ENCODE measurements at places on chromosomes 7 and 10.

DNA sequence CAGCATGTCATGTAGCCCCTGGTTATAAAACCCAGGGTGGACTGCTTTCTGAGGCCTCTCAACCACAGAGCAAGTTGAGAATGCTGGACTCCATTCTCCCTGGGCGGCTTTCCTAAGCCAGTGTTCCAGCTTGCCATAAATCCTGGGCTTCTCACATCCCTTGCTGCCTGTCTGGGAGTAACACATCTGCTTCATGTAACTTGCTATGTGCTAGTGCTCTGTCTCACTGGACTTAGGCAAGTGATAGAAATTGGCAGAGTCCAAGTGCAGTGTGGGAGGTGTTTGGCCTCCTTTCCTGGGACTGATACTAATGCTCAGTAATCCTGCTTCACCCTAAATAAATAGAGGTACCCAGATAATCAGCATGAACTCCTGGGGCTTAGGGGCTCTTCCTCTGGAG lies 277.1 kb upstream of the POM121L12 start:
- no peak for DNase-seq

GRCh38 chr7:85567983-85568382 lies 381.1 kb upstream of the SEMA3D start:
- no peak for DNase-seq

GRCh38 chr7:137657476-137658189 lies 189.1 kb downstream of the DGKI start:
- DNase-seq = no peak

- no peak for DNase-seq
These were observed 99.7 kb downstream of the MBL2 start for GRCh38 chr10:52672880-52673279.

GRCh38 chr10:77501152-77501845 lies 136.3 kb downstream of the KCNMA1 start:
- DNase-seq = no peak

GRCh38 chr7:231030-231857 lies 38.9 kb downstream of the FAM20C start:
- DNase-seq = no peak

DNA sequence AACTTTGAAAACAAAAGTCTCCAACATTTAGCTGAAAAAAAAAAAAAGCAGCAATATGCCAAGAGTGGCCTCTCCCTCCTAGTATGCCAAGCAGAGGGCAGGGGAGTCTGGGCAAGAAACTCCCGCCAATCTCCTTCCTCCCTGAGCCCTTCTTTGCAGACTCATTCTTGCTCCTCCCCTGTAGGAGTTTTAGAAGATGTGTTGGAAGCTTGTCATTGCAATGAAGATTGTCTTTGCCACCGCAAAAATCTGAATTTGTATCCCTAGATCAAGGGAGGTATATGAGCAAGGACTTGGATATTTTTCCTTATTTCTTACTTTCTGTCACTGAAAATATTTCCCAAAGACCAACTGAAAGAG lies 2.6 kb upstream of the TNS3 start:
- no peak for DNase-seq

DNA sequence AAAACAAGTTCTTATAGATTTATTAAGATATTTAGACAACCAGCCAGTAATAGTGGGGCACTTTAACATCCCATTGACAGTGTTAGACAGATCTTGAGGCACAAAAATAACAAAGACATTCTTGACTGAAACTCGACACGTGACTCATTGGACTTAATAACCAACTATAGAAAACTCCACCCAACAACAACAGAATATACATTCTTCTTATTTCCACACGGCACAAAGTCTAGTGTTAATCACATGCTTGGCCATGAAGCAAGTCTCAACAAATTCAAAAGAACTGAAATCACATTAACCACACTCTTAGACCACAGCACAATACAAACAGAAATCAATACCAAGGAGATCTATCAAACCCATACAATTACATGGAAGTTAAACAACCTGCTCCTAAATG lies 138.1 kb downstream of the ARL5B start:
- DNase-seq = no peak

DNA sequence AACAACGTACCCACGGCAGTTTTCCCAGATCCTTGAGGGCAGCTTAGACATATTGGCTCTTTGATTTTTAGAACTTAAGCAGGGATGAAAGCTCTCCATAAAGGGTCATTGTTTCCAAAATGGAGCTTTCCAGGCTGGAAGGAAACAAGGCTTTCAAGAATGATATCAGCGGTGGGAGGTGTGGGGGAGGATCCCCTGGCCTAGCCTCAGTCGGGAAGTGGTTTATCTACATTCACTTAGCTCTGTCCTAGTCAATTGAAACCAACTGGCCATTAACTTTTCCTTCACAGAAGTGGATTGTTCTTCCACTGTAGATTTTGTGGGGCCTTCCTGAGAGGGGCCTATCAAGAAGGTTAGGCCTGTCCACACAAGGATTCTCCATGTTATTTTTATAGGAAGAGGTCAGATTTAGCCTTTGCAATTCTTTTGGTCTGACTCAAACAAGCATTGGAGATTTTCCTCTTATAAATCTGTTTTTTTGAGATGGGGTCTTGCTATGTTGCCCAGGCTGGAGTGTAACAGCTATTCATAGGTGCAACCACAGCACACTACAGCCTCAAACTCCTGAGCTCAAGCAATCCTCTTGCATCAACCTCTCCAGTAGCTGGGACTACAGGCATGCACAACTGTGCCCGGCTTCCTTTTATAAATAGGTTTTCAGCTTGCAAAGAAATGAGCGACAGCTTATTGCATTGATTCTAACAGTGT lies 343.5 kb downstream of the LRMDA start:
- DNase-seq = no peak

- no peak for DNase-seq
These were observed 257.2 kb upstream of the CACNA2D1 start for GRCh38 chr7:82700741-82701140.

- no peak for DNase-seq
These were observed 89.1 kb upstream of the TRIM24 start for GRCh38 chr7:138370956-138371355.

DNA sequence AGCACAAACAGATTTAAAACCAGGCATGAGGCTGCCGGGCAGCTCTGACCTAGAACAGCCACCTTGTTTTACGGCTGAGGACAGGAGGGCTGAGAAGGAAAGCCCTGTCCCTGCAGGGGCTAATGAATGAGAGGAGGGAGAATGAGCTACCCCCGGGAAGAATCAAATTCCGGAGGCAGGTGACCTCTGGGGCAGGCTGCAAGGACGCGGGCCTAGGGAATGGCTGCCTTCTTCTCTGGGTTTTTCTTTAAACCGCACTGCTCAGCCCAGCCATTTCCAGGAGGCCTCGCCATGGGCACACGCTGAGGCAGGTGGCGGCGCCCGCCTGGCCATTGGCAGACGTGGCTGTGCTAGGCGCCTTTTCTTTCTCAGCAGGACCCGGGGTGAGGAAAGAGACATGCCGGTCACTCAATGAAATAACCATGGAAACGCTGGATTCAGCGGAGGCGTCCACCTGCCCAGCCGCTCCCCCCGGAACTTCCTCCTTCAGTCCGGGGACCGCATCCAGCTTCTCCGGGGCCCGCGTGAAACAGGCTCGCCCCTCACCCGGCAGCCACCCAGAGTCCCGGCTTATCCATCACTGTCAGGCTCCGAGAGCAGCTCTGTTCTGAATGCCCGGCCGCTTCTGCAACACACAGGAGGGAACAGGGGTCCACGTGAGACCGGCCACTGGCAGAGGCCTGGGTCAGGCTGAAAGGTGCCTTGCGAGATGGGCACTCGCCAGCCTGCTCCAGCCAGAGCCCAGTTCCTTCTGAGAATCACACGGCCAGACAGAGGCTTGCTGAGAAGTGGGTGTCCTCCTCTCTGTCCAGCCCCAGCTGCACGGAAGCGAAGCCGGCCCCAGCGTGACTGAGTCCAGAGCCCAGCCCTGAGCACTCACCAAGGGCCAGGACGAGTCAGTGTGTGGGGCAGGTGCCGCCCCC lies 82.1 kb downstream of the PDGFA start:
- no peak for DNase-seq

DNA sequence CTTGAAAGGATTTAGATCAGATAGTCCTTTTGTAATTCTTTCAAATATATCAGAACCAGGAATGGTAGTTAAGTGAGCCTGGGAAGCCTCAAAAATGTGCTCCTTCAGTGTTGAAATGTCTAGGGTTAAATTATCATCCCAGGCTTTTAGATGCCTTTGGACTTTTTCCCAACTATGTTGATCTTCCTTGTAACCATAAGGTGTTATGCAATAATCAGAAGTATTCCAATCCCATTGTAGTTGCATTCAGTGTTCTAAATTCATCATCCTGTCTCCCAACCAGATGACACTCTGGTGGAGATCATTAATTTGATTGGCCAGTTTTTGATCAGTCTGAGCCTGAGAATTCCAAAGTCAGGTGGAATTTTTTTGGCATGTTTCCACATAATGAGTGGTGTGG lies 35.1 kb upstream of the AKR1C2 start:
- DNase-seq = no peak

All from activated CD4-positive, alpha-beta T cell treated with anti-CD3 and anti-CD28 coated beads, Interleukin-2, amount 50 U/mL, for 24 hours (primary cell).